ENCODE measurements at places on chromosomes 12 and 14.

- no peak for DNase-seq
These were observed 235.1 kb downstream of the NRXN3 start for GRCh38 chr14:78405079-78405856.

GRCh38 chr12:56721216-56721615 is 3.9 kb downstream of the NACA start:
- DNase-seq = no peak

GRCh38 chr12:106280106-106280505 is 22.4 kb upstream of the TCP11L2 start:
- DNase-seq = no peak

DNA sequence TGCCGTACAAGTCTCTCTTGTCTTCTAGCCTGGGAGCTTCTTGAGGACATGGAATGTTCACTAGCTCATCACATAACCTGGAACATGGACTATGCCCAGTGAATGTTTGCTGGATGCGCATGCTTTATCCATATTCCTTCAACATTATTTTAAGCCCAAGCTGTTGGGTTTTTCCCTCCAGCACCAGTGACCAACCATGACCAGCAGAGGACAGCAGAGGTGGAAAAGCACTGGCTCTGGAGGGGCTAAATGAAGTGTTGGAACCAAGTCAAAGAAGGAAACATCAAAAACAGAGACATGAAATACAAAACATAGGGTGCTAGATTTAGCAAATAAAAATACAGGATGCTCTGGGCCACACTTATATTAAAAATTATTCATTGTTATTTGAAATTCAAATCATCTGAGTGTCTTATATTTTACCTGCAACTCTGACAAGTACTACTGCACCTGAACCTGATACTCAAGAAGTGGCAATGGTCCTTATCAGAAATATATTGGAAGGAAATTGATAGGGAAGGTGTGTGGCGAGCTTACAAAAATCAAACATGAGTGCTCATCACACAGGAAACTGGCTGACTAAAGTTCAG is 23.1 kb upstream of the HELB start:
- DNase-seq = no peak

DNA sequence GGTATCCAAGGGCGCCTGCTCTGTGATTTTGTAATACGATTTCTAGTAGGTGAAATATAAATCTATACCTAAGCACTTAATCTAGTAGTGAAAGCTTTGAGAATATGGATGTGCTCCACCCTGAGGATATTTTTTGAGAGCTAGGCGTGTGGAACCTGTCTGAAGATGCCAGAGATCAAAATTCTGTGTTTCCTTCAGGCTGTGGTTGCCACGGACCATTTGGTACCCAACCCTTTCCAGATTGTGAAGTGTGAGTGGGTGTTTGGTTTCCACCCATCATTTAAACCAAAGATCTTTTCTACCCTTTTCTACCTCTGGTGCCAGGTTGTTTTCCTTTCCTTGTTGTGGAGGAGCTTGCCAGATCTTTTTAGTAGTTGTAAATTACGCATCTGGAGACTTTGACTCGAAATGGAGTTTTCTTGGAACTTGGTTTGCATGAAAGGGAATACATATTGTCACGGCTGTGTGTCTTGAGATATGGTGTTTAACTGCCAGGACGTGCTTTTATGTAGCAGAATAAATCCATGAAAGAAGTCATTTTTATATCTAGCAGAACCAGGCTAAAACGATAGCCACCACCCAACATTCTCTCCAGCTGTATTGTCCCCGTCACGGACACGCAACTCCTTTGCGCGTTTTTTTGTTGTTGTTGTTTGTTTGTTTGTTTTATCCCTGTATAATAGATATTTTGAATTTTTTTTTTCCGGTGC is 2.2 kb downstream of the LRFN5 start:
- no peak for DNase-seq

DNA sequence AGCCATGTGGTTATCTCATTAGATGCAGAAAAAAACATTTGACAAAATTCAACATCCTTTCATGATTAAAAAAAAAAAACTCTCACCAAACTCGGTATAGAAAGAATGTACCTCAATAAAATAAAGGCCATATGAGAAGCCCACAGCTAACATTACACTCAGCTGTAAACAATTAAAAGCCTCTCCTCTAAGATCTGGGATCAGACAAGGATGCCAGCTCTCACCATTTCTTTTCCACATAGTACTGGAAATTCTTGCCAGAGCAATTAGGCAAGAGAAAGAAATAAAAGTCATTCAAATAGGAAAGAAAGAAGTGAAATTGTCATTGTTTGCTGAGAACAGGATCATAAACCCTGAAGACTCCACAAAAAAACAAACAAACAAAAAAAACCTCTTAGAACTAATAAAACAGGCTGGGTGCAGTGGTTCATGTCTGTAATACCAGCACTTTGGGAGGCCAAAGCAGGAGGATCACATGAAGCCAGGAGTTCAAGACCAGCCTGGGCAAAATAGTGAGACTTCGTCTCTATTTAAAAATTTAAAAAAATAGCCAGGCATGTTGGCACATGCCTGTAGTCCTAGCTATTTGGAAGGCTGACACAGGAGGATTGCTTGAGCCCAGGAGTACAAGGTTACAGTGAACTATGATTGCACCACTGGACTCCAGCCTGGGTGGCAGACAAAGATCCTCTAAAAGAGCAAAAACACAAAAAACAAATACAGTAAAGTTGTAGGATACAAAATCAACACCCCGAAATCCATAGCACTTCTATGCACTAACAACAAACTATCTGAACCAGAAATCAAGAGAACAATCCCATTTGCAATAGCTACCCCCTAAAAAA is 114.4 kb downstream of the FOXA1 start:
- DNase-seq = no peak

DNA sequence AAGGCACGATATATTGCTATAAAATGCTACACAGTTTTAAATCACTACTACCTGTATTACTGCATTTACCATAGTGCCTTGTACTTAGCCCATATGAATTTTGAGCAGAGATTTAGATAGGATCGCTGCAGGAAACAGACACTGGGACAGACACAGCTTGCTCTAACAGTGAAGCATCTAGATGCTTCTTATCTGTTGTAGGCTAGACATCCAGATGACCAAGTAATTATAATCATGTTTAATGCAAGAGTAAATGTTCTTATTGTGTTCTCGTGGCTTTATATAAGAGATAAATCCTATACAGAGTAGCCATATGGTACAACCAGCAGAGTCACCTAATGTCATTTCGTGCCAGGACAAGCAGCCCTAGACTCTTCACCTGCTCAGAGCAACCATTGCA is 92.8 kb downstream of the ASCL1 start:
- DNase-seq = no peak

GRCh38 chr14:101028971-101029667 is 125.6 kb upstream of the RTL1 start:
- DNase-seq = no peak

GRCh38 chr12:96132819-96133218 is 61.4 kb upstream of the ELK3 start:
- DNase-seq = no peak

- no peak for DNase-seq
These were observed 88.3 kb upstream of the DAAM1 start for GRCh38 chr14:59100205-59100604.

- no peak for DNase-seq
These were observed 109.9 kb downstream of the NAV3 start for GRCh38 chr12:77940567-77940966.

- no peak for DNase-seq
These were observed 539.8 kb downstream of the NRXN3 start for GRCh38 chr14:78709795-78710557.

DNA sequence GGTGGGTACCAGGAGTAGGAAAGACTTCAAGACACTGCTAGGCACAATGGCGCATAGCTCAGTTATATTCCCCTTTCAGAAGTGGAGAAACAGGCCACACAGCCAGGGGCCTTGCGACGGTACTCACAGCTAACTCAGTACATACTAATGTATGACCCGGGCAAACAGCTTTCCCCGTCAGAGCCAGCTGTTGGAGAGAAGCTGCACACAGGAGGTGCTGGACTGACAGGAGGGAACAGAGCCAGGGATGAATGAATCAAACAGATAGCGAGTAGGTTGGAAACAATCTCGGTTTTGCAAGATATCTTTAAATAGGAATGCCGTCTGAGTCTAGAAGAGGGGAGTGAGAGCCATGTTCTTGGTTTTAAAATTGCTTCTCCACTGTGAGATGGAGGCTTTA is 45.5 kb downstream of the PRIMA1 start:
- DNase-seq = no peak

GRCh38 chr12:123058481-123058880 is 78.0 kb downstream of the ARL6IP4 start:
- no peak for DNase-seq

GRCh38 chr12:120064054-120064940 is 52.3 kb downstream of the RAB35 start:
- no peak for DNase-seq

GRCh38 chr12:253116-253831 is 9.4 kb downstream of the SLC6A13 start:
- no peak for DNase-seq

- DNase-seq = no peak
These were observed 244.1 kb downstream of the BTG1 start for GRCh38 chr12:91901381-91902074.

GRCh38 chr12:98416845-98417244 is 98.5 kb upstream of the TMPO start:
- no peak for DNase-seq

DNA sequence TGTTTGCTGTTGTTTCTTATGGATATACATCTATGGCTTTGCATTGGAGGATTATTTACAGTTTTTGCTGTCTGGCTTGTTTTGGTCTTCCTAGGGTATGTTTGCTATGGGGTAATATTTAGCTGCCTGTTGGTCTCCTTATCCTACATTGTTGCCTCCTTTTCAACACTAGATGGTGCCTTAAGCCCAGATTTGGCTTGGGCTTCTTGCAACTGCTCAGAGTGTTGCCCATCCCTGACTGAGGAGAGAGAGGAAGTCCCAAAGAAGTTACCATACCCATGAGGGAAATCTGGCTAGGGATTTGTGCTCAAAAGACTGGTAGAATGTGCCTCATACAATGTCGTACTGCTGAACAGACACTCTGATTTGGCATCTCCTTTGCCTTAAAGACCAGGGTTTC is 94.6 kb upstream of the MUCL1 start:
- no peak for DNase-seq

DNA sequence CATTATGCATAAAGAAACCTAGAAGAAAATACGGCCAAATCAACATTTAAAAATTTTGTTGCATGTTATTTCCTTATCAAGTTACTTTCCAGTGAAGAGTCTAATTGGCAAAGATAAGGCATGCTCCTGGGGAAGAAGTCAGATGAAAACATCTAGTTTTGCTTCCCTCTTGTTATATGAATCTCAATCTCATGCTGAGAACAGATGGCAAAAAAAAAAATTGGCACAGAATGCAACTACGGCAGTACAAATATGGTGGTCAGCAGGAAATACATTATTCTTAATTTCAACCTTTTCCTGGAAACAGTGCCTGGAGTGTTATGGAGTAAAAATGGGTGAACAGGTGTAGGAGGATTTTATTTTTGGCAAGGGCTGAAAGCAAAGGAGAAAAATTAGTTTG is 32.8 kb downstream of the HECTD4 start:
- DNase-seq = no peak

- DNase-seq = peak; percentile 9
These were observed 434.6 kb upstream of the RGS6 start for GRCh38 chr14:71497645-71498086.

GRCh38 chr12:4330203-4330602 is 9.2 kb downstream of the TIGAR start:
- no peak for DNase-seq

- no peak for DNase-seq
These were observed 174.0 kb downstream of the SLC2A13 start for GRCh38 chr12:39931857-39932256.

GRCh38 chr14:22555384-22556011 is 33.5 kb downstream of the DAD1 start:
- DNase-seq = peak; percentile 63

DNA sequence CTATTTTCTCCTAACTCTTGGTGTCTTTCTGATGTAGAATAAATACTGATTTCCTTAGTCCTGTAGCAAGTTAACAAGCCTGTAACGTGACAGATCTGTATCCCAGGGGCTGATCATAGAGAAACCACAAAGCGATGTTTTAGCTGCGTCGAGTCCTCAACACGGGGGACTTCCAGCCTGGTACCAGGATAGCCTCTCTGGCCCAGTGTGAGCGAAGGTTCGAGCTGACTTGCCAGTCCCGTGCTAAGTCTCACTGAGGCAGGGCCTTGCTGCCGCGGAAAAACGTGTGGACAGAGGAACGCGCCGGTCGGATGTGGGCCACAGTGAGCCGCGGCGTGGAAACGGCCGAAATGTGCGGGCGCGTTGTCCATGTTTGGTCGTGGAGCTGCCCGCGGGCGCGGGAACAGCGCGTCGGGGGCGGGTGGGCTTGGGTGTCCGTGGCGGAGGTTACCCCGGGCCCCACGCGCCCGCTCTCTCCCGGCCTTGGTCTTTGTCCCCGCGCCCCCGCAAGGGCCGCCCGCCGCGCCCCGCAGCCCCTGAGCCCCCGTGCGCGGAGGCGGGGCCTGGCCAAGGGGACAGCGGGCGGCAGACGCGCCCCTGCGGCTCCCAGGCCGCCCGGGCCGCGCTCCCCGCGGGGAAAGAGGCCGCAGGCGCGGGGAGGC is 531 bp upstream of the EML1 start:
- no peak for DNase-seq

DNA sequence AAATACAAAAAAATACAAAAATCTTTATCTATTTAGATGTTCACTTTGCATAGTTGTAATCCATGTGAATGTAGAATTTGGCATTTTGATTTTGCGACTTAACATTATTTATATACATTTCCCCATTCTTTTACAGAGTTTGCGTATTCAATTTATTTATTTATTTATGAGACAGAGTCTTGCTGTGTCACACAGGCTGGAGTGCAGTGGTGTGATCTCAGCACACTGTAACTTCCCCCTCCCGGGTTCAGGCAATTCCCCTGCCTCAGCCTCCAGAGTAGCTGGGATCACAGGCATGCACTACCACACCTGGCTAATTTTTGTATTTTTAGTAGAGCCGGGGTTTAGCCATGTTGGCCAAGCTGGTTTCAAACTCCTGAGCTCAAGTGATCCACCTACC is 25.3 kb upstream of the STRN3 start:
- no peak for DNase-seq

DNA sequence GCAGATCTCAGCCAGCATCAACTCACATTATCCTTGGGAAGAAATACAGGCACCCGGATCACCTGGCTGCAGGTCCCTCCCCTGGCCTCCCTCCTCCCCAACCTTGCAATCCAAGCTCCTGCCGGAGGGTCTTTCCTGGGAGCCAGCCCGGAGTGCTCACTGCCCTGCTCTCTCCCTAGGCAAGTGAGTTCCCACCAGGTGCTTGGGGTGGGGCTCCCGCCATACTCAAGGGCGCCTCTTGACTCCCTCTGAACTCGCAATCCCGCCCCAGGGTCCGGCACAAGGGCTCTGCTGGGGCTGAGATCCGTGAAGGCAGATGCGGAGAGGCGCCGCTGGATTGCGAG is 1.2 kb upstream of the CEP170B start:
- no peak for DNase-seq

GRCh38 chr12:122182887-122183587 is at the start of gene LRRC43:
Gene LRRC43, plus strand, starts transcription at chr12:122183123. Its CDS starts 22 bp downstream, at chr12:122183145.
- DNase-seq = no peak

DNA sequence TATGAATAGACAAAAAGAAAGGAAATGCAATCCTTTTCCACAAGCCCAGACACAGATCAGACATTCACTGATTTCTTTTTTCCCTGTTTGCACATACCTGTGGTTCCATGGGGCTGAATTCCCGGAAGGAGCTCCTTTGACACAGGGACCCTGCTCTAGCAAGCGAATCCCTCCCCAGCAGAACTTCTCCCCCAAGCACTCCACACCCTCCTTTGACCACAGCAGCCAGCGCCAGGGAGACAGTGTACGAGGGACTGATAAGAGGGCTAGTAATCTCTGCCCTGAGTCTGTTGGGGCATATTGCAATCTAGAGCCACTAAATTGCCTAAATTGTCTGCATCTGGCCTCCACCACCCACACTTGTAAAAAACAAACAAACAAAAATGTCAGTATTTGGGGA is 83.4 kb upstream of the NTF3 start:
- DNase-seq = no peak

Data from keratinocyte (primary cell).